ENCODE measurements at places on chromosomes 13 and 19.

DNA sequence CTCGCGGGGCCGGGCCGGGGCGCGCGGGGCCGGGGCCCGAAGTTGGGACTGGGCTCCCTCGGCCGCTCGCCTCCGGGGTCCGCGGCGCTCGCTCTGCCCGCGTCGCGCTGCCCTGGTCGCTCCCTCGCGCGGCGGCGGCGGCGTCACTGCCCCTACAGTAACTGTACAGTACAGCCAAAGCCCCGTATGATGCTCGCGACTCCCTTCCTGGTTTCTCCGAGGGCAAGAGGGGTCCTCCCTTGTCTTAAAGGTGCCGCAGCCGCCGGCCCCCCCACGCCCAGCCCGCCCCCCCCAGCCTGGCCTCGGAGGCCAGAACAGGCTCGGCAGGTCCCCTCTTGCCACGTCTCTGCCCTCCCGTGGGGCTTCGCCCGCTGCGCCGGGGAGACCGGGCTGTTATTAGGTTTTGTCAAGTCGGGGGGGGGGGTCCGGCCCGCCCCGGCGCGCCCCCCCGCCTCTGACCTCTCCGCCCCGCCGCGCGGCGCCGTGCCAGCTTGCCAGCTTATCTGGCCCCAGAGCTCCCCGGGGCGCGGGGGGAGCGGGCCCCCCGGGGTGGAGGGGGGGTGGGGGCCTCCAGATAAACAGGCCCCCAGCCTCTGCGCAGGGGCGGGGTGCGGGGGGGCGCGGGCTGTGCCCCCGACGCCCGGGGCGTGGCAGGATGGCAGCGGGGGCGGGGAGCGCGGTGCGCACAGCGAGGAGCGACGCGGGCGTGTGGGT is at the start of gene ZBTB7A:
ZBTB7A (minus strand) TSS at position 218 of the 714 bp plus-strand sequence. CDS start 11,667 bp downstream, outside the sequence.
- DNase-seq = peak; percentile 87

- no peak for DNase-seq
Measured at GRCh38 chr19:31723101-31723500, 373.9 kb upstream of the TSHZ3 start.

GRCh38 chr13:24503379-24503696 is 9.2 kb downstream of the PARP4 start:
- no peak for DNase-seq

GRCh38 chr13:21429211-21429610 is 29.9 kb downstream of the ZDHHC20 start:
- no peak for DNase-seq

- no peak for DNase-seq
Measured at GRCh38 chr13:110886870-110887596, 27.8 kb downstream of the ANKRD10 start.

GRCh38 chr19:10636304-10636972 is 11.1 kb downstream of the SLC44A2 start:
- no peak for DNase-seq

DNA sequence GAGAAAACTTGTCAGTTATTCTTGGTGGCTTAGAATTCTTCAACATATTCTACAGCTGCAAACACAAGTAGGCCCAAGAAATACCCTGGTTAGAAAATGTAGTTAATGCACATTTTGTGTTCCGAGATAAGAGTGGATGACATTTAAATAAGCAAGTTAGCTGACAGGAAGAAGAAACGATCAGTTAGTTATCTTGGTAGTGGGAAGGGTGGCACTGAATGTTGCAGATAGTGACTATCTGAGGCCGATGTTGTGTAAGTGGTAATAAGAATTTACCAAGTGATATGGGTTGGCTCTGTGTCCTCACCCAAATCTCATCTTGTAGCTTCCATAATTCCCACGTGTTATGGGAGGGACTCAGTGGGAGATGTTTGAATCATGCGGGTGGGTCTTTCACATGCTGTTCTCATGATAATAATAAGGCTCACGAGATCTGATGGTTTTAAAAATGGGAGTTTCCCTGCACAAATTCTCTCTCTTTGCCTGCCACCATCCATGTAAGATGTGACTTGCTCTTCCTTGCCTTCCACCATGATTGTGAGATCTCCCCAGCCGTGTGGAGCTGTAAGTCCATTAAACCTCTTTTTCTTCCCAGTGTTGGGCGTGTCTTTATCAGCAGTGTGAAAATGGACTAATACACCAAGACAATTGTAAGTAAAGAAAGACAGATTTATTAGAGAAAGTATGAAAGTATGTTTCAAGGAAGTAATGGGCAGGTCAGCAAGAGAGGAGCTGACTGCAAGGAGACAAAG is 10.9 kb upstream of the AKAP11 start:
- no peak for DNase-seq

- no peak for DNase-seq
Measured at GRCh38 chr19:41904118-41904870, 21.3 kb downstream of the ARHGEF1 start.

- peak; percentile 72 for DNase-seq
Measured at GRCh38 chr19:50817941-50818858, 5.4 kb downstream of the KLK1 start.

GRCh38 chr13:98312606-98313005 is 135.5 kb upstream of the RNF113B start:
- no peak for DNase-seq

GRCh38 chr19:55320844-55321419 is 4.2 kb downstream of the TMEM150B start:
- DNase-seq = no peak

DNA sequence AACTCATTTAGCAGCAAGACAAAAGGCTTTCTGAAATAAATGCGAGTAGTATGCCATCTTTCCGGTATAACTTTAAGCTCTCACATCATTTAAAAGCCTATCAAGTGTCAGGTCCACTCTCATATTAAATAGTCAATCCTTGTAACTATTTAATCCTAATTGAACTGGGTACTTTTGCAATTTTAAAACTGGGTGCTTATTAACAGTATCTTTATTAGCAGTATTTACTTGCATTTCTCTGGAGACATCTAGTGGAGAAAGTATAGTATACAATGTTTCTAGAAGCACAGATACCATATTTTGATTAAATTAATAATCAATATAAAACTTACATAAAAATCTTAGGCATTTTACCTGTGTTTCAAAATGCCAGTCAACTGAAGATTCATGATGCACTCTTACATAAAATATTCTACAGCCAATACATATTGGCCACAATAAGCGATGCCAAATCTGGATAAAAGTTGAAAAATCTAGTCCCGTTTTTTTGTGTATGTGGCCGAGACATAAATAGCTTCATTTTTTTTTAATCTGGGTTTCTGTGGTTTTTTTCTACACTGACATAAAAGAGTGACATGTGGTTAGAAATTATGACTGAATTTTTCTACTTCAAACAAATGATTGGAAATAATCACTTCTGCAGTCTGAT is 4.3 kb upstream of the POSTN start:
- DNase-seq = no peak

Data from activated naive CD4-positive, alpha-beta T cell treated with anti-CD3 and anti-CD28 coated beads, Interleukin-2, amount 10 ng/mL, durations not matched to agents 7 days and 5 days (primary cell).